ENCODE measurements at places on chromosomes 4 and X.

GRCh38 chr4:80077639-80078038 lies 4.6 kb upstream of the ANTXR2 start:
- peak; percentile 30 for DNase-seq

DNA sequence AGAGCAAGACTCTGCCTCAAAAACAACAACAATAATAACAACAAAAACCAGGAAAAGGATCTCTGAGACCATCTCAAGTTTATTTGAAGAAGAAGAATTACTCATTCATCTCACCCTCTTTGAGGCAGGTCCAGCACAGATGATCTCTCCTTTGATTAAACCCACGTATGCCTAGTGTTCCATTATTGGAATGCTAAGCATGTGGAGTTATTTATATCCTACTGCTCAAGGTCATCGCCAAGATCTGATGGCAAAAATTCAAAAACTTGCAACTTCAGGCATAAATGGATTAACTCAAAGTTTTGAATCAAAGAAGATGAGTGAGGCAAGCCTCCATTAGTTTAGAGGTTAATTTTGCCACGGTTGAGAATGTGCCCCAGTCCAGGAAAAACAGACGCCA lies 184.2 kb downstream of the DHRSX start:
- peak; percentile 5 for DNase-seq

GRCh38 chrX:133980406-133980805 lies 5.0 kb downstream of the GPC3 start:
- DNase-seq = no peak

DNA sequence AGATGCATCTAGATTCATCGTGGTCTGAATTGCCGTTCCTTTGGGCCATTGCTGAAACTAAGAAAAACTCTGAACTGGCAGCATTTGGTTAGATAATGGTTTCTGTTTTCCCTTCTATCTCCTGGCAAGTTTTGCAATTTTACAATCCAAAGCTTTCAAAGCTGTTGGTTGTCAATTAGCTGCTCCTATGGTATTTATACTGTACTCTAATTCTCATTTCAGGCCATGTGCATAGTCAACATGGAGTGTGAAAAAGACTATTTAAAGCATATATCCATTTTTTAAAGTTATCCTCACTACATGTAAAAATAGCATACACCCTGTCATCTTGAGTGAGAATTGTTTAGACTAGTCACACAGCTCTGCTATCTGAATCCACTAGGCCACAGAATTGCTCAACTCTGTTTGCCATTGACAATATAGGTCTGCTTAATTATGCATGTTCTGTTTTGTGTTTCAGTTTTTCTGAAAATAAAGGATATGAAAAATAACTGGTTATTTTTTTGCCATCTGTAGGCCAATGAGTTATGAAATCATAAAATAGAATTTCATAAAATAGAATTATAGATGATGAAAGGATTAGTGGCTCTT lies 27.7 kb upstream of the TEC start:
- no peak for DNase-seq

GRCh38 chr4:1109333-1109732 lies 4.0 kb downstream of the RNF212 start:
- DNase-seq = no peak

DNA sequence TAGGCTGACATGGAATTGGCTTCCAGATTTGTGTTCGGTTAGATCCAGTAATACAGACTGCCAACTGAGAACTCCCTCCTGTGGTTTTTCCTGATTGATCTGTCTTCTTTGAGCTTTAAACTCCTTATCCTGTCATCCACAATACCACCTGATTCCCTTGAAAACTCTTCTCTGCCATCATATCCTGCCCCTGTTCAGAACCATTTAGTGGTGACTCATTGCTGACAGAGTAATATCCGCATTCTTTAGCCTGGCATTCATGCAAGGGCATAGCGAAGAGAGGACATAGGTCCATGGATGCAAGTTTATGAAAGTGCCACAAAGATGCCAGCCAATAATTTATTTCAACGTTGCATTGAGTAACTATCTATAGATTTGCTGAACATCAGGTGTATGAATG lies 76.6 kb downstream of the ITIH6 start:
- peak; percentile 37 for DNase-seq

GRCh38 chrX:143632625-143633410 lies 3.1 kb downstream of the SLITRK4 start:
- DNase-seq = no peak

- DNase-seq = peak; percentile 33
Observed at GRCh38 chrX:11558972-11559371, 106.7 kb downstream of the ARHGAP6 start.

DNA sequence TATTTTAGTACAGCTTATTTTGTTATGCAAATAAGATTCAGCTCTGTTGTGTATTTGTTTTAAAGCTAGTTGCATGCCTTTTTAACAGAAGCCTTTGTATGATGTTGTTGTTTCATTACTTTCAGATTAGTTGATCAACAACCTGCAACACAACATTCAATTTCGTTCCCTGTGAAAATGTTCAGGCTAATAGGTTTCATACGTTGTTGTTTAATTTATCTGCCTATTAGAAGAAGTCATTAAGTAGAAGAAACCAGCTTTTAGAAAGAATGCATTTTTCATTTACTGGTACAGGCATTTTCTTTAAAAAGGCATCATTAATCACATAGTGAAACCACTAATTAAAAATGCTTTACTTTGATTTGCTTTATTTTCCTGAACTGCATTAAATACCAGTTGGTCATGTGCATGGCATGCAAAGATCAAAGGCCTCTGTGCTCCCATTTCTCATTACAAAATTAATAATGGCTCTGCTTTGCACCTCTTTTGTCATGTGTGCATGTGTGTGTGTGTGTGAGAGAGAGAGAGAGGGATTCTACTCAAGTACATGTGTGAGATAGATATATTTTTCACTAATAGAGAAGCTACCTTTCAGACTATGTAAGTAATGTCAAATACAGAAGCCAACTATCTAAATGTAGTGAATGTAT lies 29.2 kb upstream of the CTSO start:
- no peak for DNase-seq

DNA sequence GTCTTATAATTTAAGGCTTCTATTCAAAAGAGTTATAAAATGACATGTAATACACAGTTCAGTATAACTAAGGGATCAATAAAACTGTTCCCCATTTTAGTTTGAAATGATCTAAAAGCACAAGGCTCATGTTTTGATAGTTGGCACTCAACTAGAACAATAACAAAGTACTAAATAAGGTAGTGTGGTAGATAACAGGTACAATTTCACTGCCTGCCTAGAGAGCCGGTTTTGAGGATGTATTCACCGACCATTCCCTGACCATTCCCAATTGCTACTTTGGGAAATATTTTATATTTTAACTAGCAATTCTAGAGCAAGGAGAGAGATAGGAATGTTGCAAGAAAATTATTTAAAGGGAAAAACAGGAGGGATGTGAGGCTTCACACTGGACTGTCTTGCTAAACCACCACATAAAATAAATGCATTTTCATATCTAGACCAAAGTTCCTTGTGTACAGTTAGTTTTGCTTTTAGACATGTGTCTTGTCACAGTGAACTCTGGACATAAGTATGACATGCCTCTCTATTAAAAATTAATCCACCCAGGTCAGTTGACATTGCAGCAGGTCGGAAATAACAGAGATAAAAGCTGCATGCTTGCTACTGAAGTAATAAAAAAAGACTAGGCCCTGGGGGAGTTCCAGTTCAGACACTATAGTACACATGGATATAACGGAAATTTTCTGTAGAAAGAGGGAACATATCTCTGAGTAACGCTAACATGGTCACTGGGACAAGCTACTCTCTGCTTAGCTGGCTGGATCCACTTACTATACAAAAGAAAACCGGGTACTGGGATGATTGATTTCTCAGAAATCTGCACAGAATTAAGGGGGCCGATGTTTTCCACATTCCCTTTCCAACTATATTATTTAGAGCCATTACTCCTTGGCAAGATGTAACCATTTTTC lies 56.3 kb upstream of the NAP1L5 start:
- no peak for DNase-seq

GRCh38 chr4:155007660-155008176 lies 200.7 kb upstream of the NPY2R start:
- no peak for DNase-seq

- peak; percentile 53 for DNase-seq
Observed at GRCh38 chrX:123807835-123808416, 51.9 kb upstream of the XIAP start.

GRCh38 chr4:10006601-10007435 lies 14.5 kb downstream of the SLC2A9 start:
- DNase-seq = peak; percentile 59

GRCh38 chr4:26861434-26862186 lies 969 bp downstream of the STIM2 start:
- DNase-seq = peak; percentile 77

GRCh38 chr4:153555730-153556434 lies 89.7 kb downstream of the TMEM131L start:
- peak; percentile 71 for DNase-seq

DNA sequence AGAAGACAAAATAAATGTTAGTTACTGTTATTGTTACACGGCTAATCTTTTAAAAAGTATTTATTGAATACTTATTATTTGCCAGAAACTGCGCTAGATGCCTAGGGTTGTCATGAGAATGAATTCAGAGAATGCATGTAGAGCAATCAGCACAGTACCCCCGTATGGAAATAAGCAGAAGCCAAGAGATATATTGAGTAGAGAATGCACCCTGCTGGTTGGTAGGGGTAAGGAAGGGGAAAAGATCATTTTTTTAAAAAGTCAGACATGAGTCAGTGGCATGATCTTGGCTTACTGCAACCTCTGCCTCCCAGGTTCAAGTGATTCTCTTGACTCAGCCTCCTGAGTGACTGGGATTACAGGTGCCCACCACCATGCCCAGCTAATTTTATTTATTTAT lies 13.1 kb upstream of the DRP2 start:
- DNase-seq = peak; percentile 34

GRCh38 chrX:74449322-74449936 lies 28.1 kb downstream of the SLC16A2 start:
- DNase-seq = peak; percentile 61

DNA sequence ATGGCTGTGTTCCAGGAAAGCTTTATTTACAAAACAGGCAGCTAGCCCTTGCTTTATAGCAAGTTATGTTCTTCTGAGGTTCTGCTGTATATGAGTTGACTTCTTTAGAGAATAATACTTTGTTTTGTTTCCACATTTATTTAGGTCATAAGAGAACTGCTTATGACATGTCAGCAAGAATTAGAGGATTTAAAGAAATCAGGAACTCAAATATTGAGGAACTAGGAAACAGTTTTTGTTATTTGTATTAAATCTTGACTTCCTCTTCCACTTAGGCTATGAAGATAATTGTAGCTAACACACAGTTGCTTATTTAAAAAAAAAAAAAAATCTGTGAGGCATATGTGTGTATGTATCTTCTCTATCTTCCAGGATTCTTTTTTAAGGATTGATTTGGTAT lies 14.3 kb downstream of the ZRSR2 start:
- no peak for DNase-seq

DNA sequence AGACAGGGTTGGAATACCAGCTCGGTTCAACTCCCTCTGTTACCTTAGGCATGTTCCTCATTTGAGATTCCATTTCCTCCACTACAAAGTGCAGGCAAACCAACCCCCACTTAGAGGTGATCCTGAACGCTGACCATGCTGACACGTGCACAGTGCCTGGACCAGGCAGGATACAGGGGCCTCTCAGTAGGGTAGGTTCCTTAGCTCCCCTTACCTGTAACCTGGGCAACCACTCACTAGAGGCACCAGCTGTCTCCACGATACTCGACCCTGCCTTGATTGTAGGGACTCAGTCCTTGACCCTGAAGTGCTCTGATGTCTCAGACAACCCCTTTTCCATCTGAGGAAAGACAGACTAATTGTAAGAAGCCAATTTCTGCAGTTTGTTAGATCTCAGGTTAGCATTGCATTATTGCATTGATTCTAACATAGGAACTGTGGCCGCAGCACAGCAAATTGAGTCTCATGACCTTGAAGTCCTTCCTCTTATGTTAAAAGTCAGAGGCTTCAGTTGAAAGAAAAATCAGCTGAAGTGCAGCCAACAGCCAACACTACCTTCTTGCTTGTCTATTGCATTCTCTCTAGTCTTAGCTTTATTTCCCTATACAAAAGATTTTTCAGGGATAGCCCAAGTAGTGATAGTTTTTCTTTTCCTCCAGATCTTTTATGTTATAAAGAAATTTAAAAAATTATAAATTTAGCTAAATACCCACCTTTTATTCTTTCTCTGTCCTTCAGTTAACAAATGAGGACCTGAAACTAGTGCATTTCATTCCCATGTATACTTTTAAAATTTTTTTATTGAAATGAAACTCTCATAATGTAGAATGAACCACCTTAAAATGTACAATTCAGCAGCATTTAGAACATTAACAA lies 11.2 kb upstream of the C1QTNF7 start:
- no peak for DNase-seq

- DNase-seq = no peak
Observed at GRCh38 chrX:66164470-66164869, 423 bp downstream of the HEPH start.

DNA sequence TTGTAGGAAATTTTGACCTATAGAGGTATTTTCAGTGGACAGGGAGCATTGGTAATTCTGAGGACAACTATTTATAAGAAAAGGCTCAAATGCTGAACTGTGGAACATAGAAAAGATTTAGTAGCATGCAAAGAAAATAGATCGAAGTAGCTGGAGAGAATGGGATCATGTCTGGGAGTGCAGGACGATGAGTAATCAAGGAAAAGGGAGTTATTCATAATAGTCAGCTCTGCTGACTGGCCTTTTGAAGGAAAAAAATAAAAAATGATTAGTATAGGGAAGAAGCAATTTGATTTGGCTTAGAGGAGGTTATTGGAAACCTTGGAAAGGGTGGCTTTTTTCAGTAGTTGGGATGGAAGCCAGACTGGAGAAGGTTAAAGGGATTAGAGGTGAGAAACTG lies 22.9 kb upstream of the ANK2 start:
- DNase-seq = peak; percentile 2

DNA sequence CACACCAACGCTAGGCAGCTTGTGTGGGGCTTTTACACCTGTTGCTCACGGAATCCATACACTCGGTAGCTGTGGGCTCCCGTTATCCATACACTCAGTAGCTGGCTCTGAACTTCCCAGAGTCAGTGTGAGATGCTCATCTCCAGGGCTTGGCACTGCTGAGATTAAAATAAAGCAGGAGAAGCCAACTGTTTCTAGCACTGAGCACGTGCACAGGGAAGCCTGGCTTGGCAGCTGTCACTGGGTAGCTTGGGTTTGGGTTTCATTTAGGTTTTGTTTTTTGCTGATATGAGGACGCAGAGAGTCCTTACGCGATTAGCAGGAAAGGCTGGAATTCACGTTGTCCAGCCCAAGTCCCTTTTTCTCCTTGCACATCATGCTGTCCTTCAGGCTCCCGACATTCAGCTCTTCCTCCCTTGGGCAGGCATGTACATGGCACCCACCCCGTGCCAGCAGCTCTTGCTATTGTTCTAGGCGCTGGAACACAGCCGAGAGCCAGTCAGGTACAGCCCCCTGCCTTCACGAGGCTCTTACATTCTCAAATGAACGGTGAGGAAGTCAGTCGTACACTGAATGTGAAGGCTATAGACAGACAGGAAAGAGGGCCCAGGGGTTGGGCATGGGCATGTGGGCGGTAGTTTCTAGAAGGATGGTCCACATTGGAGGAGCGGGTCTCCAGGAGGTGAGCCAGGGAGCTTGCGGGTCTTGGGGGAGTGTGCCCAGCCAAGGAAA lies 25.9 kb downstream of the NSG1 start:
- DNase-seq = no peak

Data from RPMI7951 (cell line).